Vagina (tissue), 2 donors: ENCODE measurements at places on chromosomes 16 and 17.
A peak's percentile ranks its signal among the peaks of the same experiment; 100 is the strongest.

- no peak for DNase-seq
Observed at GRCh38 chr17:43531082-43531378, 15.1 kb downstream of the ETV4 start.

GRCh38 chr16:6165330-6165979, 1067.9 kb upstream of the EEF2KMT start:
- DNase-seq = no peak

- DNase-seq = no peak
Observed at GRCh38 chr16:25079637-25080378, 31.7 kb upstream of the LCMT1 start.

- no peak for DNase-seq
Observed at GRCh38 chr16:3012246-3012645, 477 bp upstream of the CLDN9 start.

DNA sequence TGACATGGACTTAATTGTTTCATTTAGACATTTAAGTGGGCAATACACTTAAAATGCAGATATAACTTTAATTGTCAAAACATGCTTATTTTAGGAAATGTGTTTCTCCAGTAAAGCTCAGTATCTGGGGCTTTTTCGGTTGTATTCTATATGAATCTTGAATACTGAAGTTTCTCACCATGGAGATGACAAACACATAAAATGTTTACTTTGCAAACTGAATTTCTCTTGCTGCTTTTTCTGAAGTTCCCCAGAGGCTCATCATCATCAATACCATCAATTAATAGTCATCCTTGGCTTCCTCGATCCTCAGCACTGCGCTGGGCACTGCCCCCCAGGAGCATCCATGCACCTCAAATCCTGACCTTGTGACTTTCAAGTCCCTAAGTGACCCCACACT, 227.3 kb downstream of the WWOX start:
- DNase-seq = peak; percentile 64

DNA sequence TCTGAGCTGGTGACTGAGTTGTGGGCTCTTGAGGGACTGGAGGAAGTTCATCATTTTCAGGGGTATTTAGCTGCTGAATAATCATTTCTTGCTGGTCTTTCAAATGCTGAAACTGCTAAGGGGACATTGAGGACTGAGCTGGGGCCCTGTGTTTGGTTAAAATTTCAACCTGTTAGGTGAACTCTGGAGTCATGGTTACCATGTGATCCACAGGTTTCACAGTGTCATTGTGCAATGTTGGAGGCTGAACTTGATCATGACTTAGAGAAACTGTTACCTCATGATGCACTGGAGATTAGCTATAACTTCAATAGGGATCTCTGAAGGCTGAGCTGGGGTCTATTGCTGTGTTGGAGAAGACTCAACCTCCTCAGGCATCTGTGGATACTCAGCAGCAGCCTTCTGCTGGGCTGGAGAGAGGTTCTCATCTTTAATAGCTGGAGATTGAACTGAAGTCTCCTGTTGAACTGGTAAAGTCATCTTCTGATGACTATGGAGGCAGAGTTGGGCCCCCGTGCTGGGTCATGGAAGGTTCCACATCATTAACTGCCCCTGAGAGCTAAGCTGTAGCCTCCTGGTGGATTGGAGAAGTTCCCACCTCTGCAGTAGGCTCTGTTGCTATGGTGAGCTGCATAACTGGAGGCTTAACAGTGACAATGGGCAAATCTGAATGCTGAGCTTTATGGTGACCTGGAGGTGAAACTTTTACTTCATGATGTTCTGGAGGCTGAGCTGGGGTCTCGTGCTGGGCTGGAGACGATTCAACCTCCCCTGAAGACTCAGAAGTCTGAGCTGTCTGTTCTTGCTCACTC, 15.2 kb downstream of the RDM1 start:
- no peak for DNase-seq

DNA sequence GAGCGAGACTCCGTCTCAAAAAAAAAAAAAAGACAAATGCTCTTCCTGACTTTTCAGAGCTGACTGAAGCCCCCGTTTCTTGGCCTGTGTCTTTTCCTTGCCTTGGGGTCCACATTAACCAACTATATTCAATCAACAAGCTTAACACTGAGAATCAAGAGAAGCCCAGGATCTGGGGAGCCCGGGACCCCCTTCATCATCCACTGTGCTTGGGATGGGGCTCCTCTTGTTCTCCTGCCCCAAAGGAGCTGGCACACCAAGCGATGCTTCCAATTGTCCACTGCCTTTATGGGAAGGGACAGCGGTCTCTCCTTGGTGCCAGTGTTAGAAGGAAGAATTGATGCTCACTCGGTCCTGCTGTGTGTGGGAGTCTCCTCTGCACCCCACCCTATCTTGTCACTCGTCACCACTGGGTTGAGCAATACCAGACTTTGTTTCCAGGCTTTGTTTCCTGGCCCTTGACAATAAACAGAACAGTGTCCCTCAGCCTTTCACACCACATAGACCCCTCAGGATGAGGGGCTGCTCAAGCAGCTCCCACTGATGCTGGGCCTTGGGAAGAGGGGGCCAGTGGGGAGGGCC, 146.7 kb downstream of the KCNJ12 start:
- DNase-seq = no peak

GRCh38 chr17:65588181-65588808, 26.8 kb upstream of the AXIN2 start:
- no peak for DNase-seq

- DNase-seq = no peak
Observed at GRCh38 chr16:6258056-6258455, 1074.6 kb upstream of the RBFOX1 start.

- no peak for DNase-seq
Observed at GRCh38 chr16:82700541-82701235, 73.9 kb downstream of the CDH13 start.

GRCh38 chr17:34246881-34247280, 8.2 kb upstream of the CCL2 start:
- no peak for DNase-seq

- DNase-seq = no peak
Observed at GRCh38 chr16:78100112-78100467, 636 bp downstream of the WWOX start.

- DNase-seq = no peak
Observed at GRCh38 chr16:47026492-47026891, 53.0 kb upstream of the DNAJA2 start.

- DNase-seq = no peak
Observed at GRCh38 chr16:5460701-5461100, 363.1 kb upstream of the EEF2KMT start.

- no peak for DNase-seq
Observed at GRCh38 chr17:61713035-61713434, 122.0 kb upstream of the NACA2 start.

DNA sequence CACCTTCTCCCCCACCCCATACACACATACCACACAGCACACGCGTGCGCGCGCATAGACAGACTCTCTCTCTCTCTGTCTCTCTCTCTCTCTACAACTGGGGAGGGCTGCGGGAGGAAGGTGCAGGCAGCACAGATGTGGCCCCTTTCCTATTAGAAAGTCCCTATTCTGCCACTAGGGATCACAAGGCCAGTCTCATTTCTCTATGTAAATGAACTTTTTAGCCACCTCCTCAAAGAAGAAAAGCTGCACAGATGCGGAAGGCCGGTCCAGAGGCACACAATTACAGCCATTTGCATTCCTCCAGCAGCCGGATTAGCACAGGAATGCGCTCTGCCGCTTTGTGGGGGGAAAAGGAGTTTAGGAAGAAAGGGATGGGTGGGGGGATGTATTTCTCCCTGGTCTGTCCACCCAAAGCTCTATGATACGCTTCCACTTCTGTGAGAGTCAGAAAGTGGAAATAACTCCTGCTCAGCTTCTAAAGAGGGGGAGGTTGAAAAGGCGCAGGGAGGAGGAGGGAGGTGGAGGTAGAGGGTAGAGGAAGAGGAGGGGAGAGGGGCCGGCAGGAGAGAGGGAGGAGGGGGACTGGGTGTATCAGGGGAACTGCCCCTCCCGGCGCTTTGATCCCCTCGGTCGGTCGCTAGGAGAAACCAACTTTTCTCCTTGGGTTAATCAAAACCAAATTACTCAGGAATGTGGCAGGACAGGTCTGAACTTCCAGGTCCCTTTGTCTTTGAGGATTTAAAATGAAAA, 11.7 kb downstream of the ZFHX3 start:
- DNase-seq = no peak

DNA sequence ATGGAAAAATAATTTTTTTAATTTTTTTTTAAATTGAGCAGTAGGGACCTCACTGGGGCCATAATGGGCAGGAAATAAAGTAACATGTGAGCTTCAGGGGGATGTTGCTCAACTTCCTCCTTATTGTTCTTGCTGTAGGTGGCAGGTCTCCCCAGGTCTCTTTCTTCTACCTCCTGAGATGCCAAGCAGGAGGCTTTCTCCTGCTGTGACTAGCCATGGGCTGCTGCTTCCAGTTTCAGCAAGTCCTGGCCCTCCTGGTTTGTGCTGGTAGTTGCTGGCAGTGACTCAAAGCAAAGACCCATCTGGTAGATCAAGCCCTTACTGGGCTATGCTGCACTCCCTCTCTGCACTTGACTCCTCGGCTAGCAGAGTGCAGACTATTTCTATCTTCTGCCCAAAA, 2.3 kb downstream of the DPEP2NB start:
- DNase-seq = no peak

GRCh38 chr17:31281061-31281460, 16.0 kb downstream of the OMG start:
- DNase-seq = no peak

- DNase-seq = no peak
Observed at GRCh38 chr17:44354582-44355561, 8.8 kb downstream of the FAM171A2 start.

- DNase-seq = no peak
Observed at GRCh38 chr16:87789437-87790291, 23.9 kb upstream of the KLHDC4 start.

DNA sequence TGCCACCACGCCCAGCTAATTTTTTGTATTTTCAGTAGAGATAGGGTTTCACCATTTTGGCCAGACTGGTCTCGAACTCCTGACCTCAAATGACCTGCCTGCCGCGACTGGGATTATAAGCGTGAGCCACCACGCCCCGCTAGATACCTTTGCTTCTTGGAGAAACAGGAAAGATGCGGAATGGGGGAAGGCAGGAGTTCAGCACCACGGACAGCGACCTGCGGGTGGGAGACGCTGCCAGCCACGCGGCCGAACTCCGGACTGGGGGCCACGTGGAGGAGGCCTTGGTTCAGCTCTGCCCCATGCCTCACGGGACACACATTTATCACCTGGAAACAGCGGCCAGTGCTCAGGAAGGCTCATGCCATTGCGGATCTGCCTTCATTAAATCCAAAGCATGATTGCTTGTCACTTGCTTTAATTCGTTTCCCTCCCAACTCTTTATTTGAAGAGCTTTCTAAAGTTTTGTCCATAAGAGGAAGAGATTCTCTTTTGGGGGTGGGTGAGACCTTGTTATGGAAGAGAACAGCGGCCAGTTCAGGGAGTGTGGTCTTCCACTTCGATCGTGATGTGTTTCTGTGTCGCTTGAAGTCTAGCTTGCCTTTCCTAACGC, 219.9 kb downstream of the ENGASE start:
- no peak for DNase-seq

DNA sequence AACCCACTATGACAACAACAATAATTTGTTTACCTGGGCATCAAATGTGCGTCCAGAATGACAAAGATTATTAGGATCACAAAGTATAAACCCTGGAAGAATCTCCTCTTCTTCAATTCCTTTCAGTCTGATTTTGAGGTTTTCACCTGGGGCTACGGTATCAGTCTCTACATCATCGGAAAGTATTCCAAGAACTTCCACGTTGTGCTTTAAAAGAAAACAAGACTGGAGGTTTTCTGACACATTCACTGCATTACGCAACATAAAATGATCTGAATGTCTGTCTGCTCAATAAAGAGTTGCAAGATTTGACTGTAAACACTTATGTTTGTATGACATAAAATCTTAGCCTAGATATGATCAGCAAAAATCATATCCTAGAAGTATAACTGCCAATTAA, 26.0 kb upstream of the RSL1D1 start:
- DNase-seq = no peak

DNA sequence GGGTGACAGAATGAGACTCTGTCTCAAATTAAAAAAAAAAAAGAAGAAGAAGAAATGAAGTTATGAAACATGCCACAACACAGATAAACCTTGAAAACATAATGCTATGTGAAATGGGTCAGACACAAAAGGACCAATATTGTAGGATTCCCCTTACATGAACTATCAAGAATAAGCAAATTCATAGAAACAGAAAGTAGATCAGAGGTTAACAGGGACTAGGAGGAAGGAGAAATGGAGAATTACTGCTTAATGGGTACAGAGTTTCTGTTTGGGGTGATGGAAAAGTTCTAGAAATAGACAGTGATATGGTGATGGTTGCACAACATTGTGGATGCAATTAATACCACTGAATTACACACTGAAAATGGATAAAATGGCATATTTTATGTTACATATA, 16.3 kb downstream of the RANBP10 start:
- DNase-seq = no peak

- DNase-seq = no peak
Observed at GRCh38 chr17:9138161-9138717, 116.9 kb downstream of the NTN1 start.

DNA sequence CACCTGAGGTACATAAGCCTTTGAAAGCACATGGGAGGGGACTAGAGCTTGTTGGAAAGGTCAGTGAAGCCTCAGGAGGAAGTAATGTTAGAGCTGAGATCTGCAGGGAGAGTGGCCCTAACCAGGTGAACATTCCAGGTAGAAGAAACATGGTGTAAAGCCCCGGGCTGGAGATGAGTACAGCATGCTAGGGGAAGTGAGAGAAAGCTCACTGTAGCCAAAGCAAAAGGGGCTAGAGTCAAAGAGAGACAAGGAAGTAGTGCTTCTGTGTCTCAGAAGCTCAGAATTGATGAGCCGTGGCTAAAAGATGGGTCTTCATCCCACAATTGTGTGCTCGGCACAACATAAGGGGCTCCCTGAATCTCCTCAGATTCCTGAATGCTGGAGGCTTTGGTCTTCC, 481.8 kb downstream of the XYLT1 start:
- DNase-seq = no peak

GRCh38 chr16:84205976-84206691, 15.2 kb downstream of the ADAD2 start:
- no peak for DNase-seq

DNA sequence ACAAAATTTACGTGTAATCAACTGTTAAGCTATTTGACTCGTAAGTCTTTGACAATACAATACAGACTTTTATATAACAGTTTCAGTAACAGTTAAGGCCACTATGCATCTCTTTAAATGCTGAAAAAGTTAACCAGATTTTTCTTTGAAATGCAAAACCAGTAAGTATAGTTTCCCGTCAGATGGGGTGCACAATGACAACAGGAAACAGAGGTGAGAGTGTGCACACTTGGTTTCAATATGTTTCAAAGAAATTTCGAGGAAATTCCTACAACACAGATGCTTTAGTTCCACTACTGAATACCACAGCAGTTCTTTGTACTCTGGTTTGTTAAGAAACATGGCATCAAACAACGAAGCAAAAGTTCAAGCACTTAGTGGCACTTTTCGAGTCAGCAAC, 48.4 kb downstream of the RNF157 start:
- DNase-seq = no peak

GRCh38 chr16:4200781-4201137, 41.1 kb downstream of the SRL start:
- no peak for DNase-seq
